ENCODE measurements at places on chromosomes 11 and 22. TPM values are rescaled to one million over a fixed set of nuclear protein-coding genes. Genes with fewer than 3 reads are reported as not detected.

Gene TKFC
- 62.8 TPM for total RNA-seq

Gene MS4A6E
- total RNA-seq: not detected

Gene RIMBP3B
- not detected for total RNA-seq

Gene CRYBA4
- total RNA-seq: not detected

Gene HORMAD2
- not detected for total RNA-seq

Gene MRGPRX3
- total RNA-seq: not detected

Gene TH
- not detected for total RNA-seq

Gene SHANK2
- 99.1 TPM for total RNA-seq

Gene PDGFB
- 3.9 TPM for total RNA-seq

Gene OR5B21
- not detected for total RNA-seq

Gene VPREB1
- not detected for total RNA-seq

Gene SOX10
- not detected for total RNA-seq

Gene POTEH
- not detected for total RNA-seq

Gene KCNJ1
- 0.81 TPM for total RNA-seq

Gene TMEM9B
- total RNA-seq: 80.7 TPM

Gene APOL3
- total RNA-seq: 91.9 TPM

Gene BDNF
- total RNA-seq: 0.54 TPM

Gene GNG3
- total RNA-seq: not detected

Gene ILK
- total RNA-seq: 101 TPM

Gene TREH
- not detected for total RNA-seq

Gene AIFM3
- total RNA-seq: 0.11 TPM

Gene TRIM48
- not detected for total RNA-seq

Gene OR52I1
- total RNA-seq: not detected

Gene KLHDC7B
- total RNA-seq: 0.27 TPM

Gene SYT7
- total RNA-seq: 10.2 TPM

Gene RBFOX2
- 103 TPM for total RNA-seq

Gene TSG101
- total RNA-seq: 71.5 TPM

Gene DEPDC7
- 1.6 TPM for total RNA-seq

Gene NNMT
- total RNA-seq: 459 TPM

Gene BEST1
- 3.3 TPM for total RNA-seq

Data from thyroid gland (tissue), 4 donors.